ENCODE measurements at places on chromosomes 2 and 18. TPM values are rescaled to one million over a fixed set of nuclear protein-coding genes. Genes with fewer than 3 reads are reported as not detected.

Gene MAPRE3
- polyA plus RNA-seq, result 12.2 TPM

Gene SULT1C3
- polyA plus RNA-seq, result 0.25 TPM

Gene TLX2
- polyA plus RNA-seq, result 0.07 TPM

DNA sequence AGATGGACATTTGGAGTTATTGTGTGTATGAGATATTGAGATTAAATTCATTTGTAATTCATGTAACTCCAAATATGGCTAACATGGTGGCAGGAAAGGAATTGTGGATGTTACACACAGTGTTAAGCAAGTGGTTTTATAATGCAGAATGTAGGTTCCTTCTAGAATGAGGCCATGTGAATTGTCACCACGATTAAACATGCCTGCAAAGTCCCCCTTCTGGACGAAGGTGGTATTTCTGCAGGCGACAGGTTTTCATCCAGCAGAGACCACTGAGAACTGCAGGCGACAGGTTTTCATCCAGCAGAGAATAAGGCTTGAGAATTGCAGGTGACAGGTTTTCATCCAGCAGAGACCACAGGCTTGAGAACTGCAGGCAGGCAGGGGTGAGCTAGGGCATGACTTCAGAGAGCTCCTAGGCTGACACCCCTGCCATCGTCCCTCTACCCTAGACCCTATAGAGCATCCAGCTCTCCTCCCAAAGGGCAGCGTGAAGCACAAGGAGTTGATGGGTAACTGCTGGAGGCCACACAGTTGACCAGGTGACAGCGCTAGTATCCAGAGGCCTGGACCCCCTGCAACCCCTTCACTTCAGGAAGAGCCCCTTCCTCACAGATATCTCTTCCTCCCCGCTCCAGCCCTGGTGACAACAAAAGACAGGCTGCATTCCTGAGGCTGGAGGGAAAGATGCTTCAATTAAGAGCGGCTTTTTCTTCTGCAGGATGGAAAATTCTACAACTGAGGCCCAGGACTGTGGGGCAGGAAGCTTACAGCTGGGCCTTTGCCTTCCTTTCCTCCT lies 175.8 kb downstream of the LOXHD1 start:
- peak; percentile 55 for DNase-seq

- DNase-seq, result no peak
Measured at GRCh38 chr18:78965260-78965659, 14.4 kb upstream of the SALL3 start.

GRCh38 chr2:144582651-144583380 lies 62.9 kb upstream of the ZEB2 start:
- no peak for DNase-seq
